ENCODE measurements at places on chromosomes 12 and 14.

DNA sequence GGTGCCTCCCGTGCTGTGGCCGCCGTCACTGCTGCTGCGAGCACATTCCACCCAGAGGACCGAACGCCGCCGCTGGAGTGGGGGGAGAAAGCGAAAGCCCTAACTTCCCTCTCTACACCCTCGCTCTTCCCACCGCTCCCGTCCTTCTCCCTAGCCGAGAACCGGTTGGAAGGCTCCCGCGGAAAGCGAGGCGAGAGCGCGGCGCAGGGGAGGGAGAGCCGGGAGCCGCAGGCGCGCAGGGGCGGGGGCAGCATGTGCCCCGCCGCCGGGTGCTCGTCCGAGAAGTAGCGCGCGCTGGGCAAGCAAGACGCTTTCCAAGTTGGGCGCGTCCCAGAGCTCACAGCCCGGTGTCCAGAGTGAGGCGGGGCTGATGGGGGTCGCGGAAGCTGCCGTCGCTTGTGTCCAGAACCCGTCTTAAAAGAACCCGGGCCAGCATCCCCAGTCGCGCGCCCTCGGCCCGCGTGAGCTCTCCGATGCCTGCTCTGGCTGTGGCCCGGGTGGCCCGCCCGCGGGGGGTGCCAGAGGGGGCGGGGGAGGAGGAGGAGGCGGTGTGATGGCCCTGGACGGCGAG is at the start of gene TRHDE:
Gene TRHDE (plus strand): TSS at position 280 of the 571 bp plus-strand sequence. CDS start 274 bp downstream, at position 554.
- no peak for DNase-seq

DNA sequence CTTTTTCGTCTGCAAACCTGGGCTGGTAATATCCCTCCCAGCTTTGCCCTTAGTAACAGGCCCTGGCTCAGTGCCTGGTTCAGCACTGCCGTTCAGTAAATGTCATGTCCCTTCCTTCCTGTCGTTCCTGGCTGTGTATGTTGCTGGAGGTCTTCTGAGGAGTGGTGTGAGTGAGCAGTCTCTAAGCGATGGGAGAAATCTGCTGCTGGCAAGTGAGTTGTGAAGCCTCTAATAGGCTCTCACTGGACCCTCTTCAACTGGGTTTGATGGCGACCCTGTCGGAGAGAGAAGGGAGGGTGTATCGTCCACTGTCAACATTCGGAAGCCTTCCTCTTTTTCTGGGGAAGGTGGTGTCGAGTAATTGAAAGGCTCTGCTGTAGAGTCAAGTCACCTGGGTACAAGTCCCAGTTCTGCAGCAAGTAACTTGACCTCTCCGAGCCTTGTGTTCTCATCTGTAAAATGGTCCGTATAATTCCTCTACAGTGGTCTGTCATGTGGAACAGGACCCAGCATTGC is 62.8 kb downstream of the HRK start:
- no peak for DNase-seq

GRCh38 chr12:117152793-117153775 is 37.2 kb downstream of the FBXO21 start:
- no peak for DNase-seq

- no peak for DNase-seq
Measured at GRCh38 chr12:54360717-54361456, 3.4 kb downstream of the GPR84 start.
